ENCODE measurements at places on chromosomes 13 and 19. TPM values are rescaled to one million over a fixed set of nuclear protein-coding genes. Genes with fewer than 3 reads are reported as not detected.

MEIOSIN gene
- total RNA-seq: not detected

DNA sequence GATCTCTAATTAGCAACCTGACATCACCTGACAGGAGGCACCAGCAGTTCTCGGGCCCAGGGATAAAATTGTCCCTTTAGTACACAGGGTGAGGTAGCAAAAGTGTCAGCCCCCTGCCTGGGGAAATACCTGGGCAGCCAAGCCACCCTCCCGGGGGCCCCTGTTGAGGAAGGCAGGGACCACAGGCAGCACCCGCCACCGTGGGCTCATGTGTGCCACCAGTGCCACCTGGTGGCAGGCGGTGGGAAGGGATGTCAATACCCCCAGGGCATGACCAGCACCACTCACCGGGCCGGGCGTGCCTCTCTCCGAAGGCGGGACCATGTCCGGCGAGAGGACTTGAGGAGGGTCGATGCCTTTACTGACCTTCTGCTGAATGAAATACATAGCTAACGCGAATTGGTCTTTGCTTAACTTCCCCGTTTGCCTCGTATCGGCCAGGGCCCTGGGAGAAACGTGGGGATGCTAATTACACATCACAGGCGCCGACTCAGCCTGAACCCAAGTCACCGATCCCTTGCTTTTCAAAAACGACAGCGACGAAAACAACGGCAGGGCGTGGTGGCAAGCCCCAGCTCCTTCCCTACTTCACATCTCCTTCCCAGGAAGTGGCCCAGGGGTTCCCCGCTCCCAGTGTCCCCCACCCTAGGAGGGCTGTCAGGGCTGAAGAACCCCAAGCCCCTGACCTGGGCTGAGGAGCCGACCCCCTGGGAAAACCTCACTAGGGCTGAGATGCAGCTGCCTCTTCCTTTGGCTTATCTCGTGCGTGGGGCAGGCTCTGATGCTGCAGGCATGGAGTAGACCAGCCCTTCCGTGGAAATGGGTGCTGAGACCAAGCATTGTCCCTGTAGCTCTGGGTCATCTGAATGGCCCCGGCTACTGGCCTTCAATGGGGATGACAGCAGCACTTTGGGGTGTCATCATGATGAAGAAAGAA is 53.8 kb downstream of the EPS15L1 start:
- peak; percentile 62 for DNase-seq

DNA sequence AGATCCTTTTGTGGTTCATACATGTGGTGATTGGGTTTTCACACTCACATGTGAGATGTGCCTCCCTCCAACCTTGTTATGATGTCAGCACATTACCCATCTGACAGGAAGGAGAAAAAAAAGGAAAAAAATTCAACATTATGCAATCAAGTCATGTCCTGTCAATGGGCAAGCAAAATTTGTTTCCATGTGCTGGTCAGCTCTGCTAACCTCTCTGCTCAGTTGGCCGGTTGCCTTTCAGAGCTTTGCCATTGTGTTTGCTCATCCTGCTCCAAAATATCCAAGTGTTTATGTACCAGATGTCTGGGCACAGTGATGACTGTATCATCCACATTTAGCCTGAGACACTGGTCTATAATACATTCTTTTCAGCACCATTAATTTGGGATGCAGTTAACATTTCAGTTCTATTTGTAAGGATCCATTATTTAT is 27.0 kb upstream of the METTL21C start:
- DNase-seq: no peak

ALOX5AP gene
- total RNA-seq: 46.5 TPM

CCDC8 gene
- total RNA-seq: 7.1 TPM

Data from omental fat pad (tissue), 4 donors.